Activated naive CD4-positive, alpha-beta T cell treated with anti-CD3 and anti-CD28 coated beads, Interleukin-2, amount 10 ng/mL, durations not matched to agents 7 days and 5 days (primary cell): ENCODE measurements at places on chromosomes 11 and 22.
A peak's percentile ranks its signal among the peaks of the same experiment; 100 is the strongest.

DNA sequence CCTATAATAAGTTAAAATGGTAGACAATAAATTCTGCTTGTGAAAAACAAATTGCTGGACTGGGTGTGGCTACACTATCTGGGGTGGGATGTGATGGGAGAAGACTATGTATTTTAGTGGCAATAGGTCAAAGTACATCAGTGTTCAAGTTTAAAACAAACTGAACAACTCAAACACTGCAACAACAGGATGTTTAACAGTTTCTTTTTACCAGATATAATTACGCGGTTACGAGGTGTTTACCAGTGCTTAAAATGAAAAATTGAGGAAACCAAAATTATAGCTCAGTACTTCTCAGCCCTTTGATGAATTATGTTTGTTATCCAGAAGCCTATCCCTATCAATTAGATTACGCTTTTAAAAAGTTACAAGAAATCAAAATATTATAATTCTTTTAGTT is 3.2 kb downstream of the PRDM10 start:
- DNase-seq: no peak
- peaks cover 4% of the 10 kb centered on the region for H3K27me3 ChIP-seq
- no peak overlapping the region for H3K4me3 ChIP-seq

- peaks cover 28% of the 10 kb centered on the region for H3K4me1 ChIP-seq
- H3K27ac ChIP-seq: no peak overlapping the region
- H3K27me3 ChIP-seq: peaks cover 70% of the 10 kb centered on the region
- no peaks in the 10 kb centered on the region for H3K36me3 ChIP-seq
- H3K4me3 ChIP-seq: peak overlapping the region; percentile 46
Observed at GRCh38 chr11:111541254-111542061, 938 bp downstream of the LAYN start.

DNA sequence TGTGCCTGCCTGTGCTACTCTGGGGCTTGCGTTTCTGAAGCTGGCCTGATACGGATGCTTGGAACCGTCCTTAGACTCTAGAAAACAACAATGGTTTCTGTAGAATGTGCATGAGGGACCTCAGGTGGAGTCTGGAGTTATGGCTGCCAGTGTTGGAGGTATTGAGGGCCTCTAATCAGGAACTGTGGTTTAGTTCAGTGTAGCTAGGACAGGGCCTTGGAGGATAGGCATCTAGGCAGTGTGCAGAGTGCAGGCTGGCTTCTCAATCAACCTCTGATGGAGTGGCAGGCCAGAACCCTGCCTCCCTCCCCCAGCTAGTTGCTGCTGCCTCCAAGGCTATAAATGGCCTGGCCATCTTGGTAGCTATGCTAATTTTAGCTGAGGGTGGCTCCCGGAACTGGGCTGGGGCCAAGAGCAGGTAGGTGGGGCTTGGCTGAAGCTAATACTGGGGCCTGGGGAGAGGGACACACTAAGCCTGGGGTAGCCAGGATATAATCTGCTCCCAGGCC is 4.0 kb downstream of the STIM1 start:
- H3K4me1 ChIP-seq: peaks cover 71% of the 10 kb centered on the region
- peaks cover 6% of the 10 kb centered on the region for H3K27me3 ChIP-seq
- DNase-seq: peak; percentile 51

DNA sequence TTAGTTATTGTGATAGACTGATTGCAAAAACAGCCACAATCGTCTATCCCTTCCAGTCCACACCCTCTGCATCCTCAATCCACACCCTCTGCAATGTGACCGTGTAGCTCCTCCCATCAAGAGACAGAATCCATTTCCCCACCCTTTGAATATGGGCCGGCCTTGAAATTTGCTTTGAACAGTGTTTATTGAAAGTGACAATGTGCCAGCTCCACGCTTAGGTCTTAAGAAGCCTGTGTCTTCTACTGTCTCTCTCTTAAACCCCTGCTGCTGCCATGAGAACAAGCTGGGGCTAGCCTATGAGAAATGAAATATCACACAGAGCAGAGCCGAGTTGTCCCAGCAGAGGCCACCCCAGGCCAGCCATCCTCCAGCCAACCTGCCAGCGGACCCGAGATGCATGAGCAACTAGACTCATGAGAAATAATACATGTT is 22.3 kb upstream of the MICAL2 start:
- peak; percentile 40 for DNase-seq
- peaks cover 5% of the 10 kb centered on the region for H3K27me3 ChIP-seq
- peak overlapping the region; percentile 87 for H3K27ac ChIP-seq
- H3K4me1 ChIP-seq: peaks cover 70% of the 10 kb centered on the region

GRCh38 chr22:42412744-42413333 is 19.4 kb downstream of the NFAM1 start:
- peaks cover 34% of the 10 kb centered on the region for H3K27me3 ChIP-seq
- H3K36me3 ChIP-seq: no peaks in the 10 kb centered on the region
- H3K4me1 ChIP-seq: no peaks in the 10 kb centered on the region
- no peak overlapping the region for H3K4me3 ChIP-seq
- no peak for DNase-seq

- peaks cover 19% of the 10 kb centered on the region for H3K27me3 ChIP-seq
- DNase-seq: peak; percentile 84
- peak overlapping the region; percentile 42 for H3K4me3 ChIP-seq
- H3K4me1 ChIP-seq: peaks cover 72% of the 10 kb centered on the region
- H3K36me3 ChIP-seq: peaks cover 2% of the 10 kb centered on the region
Observed at GRCh38 chr11:69296890-69297786, 3.2 kb downstream of the MYEOV start.

- no peaks in the 10 kb centered on the region for H3K27me3 ChIP-seq
- H3K4me1 ChIP-seq: peaks cover 27% of the 10 kb centered on the region
- H3K27ac ChIP-seq: no peak overlapping the region
- DNase-seq: no peak
- no peaks in the 10 kb centered on the region for H3K36me3 ChIP-seq
Observed at GRCh38 chr22:46652847-46653331, 32.7 kb downstream of the GRAMD4 start.

GRCh38 chr11:9820260-9820659 is 156.4 kb downstream of the SWAP70 start:
- no peak overlapping the region for H3K27ac ChIP-seq
- H3K36me3 ChIP-seq: no peaks in the 10 kb centered on the region
- no peaks in the 10 kb centered on the region for H3K27me3 ChIP-seq
- no peaks in the 10 kb centered on the region for H3K4me1 ChIP-seq

DNA sequence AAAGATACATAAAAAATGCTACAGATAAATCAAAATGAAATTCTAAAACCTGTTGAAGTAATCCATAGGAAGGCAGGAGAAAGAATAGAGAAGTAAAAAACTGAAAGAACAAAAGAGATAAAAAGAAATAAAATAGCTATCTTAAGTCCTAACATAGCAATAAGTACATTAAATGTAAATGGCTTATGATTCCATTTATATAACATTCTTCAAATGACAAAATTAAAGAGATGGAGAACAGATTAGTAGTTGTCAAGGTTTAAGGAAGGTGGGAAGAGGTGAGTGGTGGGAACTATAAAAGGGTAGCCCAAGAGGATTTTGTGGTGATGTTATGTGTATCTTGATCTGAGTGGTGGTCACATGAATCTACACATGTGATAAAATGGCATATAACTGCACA is 254.8 kb downstream of the FAM76B start:
- H3K4me1 ChIP-seq: peaks cover 4% of the 10 kb centered on the region
- peaks cover 7% of the 10 kb centered on the region for H3K27me3 ChIP-seq
- no peak overlapping the region for H3K4me3 ChIP-seq
- peaks cover 9% of the 10 kb centered on the region for H3K36me3 ChIP-seq

DNA sequence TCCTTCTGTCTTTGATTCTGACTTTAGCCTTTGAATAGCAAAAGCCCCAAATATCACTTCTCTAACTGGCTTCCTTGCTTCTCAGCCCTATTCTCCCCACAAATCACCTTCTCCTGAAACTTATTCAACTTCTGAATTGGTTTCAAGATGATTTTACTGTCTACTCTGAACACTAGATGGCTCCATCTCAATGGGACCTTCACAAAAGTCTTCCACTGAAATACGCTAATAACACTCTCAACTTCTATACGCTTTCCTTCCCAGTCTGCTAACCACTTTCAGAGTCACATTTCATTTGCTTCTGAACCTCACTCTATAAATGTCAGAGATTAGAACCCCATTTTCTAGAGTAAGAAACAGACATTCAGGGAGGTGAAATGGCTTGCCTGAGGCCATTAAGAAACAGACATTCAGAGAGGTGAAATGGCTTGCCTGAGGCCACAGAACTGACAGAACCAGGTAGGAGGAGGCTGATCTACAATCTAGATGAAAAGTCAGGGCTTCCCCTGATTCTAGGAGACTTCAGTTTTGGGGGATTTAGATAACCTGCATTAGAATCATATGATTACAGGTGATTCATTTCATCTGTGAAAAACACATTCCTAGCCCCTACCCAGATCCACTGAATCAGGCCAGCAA is 20.6 kb downstream of the MORC2 start:
- H3K36me3 ChIP-seq: peaks cover 67% of the 10 kb centered on the region
- no peak overlapping the region for H3K27ac ChIP-seq
- no peaks in the 10 kb centered on the region for H3K27me3 ChIP-seq
- peaks cover 71% of the 10 kb centered on the region for H3K4me1 ChIP-seq
- no peak for DNase-seq

DNA sequence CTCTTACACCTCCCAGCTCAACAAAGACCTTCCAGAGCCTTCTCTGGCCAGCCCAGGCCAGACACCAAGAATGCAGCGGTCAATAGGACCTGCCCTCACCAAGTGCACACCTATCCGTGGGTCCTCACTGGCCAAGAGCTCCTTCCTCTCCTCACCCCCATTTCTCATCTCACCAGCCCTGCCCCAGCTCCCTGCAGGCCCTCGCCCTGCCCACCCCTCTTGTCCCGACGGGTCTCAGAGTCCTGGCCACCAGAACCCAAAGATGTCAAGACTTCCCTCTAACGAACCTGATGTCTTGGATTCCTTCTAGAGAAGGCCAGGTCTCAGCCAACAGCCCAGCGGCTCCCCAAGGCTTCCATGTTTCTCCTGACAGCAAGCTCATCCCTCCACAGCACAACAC is 43.6 kb downstream of the IGF2 start:
- H3K4me3 ChIP-seq: no peak overlapping the region
- H3K27ac ChIP-seq: no peak overlapping the region
- peaks cover 7% of the 10 kb centered on the region for H3K4me1 ChIP-seq
- peaks cover 29% of the 10 kb centered on the region for H3K27me3 ChIP-seq

DNA sequence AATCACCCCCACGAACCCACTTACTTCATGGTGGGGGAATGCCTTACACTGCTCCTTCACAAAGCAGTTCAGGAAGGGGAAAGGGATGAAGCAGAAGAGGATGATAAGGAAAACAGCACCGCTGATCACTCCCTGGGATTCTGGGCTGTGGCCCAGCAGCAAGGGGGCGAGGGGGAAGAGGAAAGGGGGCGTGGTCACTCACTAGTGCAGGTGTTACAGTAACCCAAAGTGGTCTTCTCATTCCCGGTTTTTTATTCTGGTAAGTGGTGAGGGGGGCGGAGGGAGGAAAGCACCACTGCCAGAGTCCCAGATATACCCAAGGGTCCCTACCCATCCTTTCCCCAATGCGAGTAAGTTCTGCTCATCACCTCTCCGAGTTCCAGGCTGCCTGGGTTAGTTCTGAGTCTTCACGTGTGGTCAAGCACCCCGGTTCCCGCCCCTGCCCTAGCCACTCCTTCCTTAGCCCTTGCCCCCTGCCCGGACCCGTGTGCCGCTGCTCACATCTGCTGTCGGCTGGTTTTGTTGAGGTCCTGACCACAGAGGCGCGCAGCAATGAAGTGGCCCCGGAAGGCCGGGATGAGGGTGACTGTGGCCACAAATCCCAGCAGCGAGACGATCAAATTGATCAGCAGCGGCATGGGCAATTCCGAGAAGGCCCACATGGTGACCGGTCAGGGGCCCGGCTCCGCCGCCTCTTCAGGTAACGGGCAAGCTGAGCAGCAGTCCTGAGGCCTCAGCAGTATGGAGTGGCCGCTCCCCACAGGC is 477 bp downstream of the DPAGT1 start:
- DNase-seq: no peak
- peaks cover 32% of the 10 kb centered on the region for H3K36me3 ChIP-seq
- peaks cover 68% of the 10 kb centered on the region for H3K4me1 ChIP-seq
- H3K4me3 ChIP-seq: peak overlapping the region; percentile 92
- peaks cover 5% of the 10 kb centered on the region for H3K27me3 ChIP-seq

DNA sequence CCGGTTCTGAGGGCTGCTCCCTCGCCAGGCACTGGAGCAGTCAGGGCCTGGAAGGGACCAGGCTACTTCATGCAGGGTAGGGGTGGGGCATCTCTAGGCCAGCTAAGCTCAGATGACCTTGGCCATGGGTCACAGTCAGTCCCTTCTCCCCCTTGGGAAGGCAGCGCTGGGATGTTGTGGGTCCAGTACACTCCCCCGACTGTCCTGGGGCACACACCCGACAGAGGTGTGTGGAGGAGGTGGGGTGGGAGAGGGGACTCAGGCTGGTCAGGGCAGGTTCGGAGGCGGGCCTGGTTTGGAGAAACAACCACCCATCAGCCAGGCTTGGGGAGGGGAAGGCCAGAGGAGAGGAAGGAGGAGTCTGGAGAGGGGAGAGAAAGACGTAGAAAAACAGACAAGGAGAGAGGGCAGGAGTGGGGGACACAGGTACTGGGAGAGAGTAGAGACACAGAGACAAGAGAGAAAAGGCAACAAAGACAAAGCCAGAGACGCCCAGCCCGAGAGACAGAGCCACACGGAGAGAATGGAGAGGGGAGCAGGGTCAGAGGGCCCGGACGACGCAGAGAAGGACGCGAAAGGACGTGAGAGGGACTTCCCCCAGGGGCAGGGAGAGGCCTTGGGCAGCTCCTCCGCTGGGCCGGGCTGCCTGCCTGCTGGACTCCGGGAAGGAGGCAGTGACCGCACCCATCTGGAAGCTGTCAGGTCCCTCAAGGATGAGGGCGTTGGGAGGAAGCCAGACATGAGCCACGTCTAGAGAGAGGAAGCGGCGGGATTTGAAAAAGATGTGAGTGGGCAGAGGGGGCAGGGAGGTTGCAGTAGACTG is 30.6 kb upstream of the TSKU start:
- no peak overlapping the region for H3K4me3 ChIP-seq
- H3K27ac ChIP-seq: no peak overlapping the region
- no peak for DNase-seq
- peaks cover 45% of the 10 kb centered on the region for H3K27me3 ChIP-seq
- no peaks in the 10 kb centered on the region for H3K4me1 ChIP-seq

GRCh38 chr11:68890490-68891231 is 13.0 kb downstream of the MRPL21 start:
- peaks cover 27% of the 10 kb centered on the region for H3K36me3 ChIP-seq
- no peak overlapping the region for H3K27ac ChIP-seq
- no peak for DNase-seq
- no peaks in the 10 kb centered on the region for H3K27me3 ChIP-seq

DNA sequence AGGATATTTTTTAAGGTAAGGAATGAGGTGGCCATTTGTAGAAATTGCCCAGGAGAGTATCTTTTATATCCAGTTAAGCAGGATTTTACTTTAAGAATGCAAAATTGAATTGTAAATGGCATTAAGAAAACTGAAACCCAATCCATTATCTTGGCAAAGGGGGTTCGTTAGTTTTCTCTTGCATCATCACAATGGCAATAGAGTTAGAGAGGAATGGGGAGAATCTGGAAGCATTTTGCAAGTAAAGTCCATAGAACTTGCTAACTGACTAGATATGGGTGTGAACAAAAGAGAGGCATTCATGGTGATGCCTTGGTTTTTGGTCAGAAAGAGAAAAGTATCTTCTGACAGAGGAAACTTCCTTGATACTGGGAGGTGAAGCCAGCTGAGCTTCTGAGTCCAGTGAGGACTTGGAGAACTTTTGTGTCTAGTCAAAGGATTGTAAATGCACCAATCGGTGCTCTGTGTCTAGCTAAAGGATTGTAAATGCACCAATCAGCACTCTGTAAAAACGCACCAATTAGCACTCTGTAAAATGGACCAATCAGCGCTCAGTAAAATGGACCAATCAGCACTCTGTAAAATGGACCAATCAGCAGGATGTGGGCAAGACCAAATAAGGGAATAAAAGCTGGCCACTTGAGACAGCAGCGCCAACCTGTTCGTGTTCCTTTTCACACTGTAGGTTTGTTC is 3.6 kb upstream of the CCDC117 start:
- H3K36me3 ChIP-seq: peaks cover 6% of the 10 kb centered on the region
- H3K4me1 ChIP-seq: peaks cover 10% of the 10 kb centered on the region
- no peak for DNase-seq
- peaks cover 31% of the 10 kb centered on the region for H3K27me3 ChIP-seq
